Posterior cingulate gyrus (tissue), 11 donors: ENCODE measurements at places on chromosomes 16 and 17.

DNA sequence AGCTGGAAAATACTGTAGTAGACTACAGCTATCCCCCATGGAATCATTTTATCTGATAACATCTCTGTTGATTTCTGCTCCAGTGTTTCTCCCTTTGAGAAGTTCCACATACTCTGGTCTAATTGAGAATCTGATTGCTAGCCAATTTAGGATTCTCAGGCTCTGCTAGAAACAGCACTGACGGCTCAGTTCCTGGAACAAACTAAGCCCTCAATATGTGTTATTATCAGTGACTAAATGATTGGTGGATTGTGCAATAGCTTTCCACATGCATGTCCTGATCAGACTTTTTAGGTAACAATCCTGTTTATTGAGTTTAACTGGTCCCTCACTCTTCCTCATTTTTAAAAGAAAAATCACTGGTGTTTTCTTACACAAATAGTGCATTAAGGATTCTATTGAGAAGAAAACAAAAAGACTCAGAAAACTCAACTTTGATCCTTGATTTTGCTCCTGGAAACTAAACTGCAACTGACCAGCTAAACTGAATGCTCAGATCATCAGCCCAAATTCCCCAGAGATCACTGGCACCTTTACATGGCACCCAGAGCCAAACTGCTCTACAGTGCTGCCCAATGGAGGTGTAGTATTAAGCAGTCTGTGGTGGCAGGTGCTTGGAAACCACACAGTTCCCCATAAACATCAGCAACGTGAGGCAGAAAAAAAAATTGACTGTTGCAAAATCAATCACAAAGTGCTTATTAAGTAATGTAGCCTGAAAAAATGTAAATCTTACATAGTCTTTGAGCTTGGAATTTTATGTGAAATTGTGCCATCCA is 423.7 kb downstream of the TOX3 start:
- DNase-seq: no peak

GRCh38 chr17:48586355-48587258 is 3.4 kb downstream of the HOXB3 start:
- no peak for DNase-seq

DNA sequence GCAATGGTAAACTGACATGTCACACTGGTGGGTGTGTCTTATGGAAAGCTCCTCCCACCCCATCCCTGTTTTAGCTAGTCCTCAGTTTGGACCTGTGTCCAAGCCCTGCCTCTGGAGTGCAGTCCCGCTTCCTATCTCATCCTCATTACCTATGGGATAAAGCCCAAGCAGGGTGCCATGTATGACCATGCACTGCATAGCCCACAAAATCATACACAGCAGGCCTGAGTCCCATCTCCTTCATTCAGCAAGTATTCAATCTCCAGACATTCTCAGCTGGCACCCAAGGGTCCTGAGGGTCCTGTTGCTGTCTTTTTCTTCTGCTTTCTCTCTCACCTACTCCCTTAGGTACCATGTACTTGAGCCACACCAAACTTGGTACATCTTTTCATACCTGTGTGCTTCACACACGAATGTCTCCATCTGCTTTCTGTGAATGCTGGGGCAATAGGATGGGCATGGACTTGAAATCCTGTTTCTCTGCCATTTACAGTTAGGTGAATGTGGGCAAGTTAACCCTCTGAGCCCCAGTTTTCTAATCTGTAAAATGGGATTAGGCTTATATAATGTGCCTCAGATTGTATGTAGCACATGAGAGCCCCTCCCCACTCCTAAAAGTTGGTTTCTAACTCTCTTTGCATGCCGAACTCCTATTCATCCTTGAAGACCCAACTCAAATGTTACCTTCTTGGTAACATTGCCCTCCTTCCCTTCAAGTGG is 28.5 kb downstream of the TNS4 start:
- DNase-seq: no peak

DNA sequence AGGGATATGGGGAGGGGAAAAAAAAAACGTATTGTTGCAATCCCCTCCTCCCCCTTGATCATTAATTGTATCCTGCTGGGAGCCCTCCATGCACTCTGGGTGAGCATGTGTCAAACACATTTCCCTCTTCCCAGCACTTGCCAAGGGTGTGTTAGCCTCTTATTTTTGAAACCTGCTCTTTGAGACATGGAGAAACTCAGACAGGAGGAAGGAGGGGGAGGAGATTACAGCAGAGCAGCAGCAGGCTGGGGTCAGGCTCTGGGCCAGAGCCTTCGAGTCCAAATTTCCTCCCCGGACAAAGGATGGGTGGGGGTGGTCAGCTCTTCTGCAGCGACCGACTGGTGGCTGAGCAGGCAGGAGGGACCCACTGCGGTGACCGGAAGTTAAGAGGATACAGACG is 64.7 kb downstream of the SOX9 start:
- DNase-seq: no peak

DNA sequence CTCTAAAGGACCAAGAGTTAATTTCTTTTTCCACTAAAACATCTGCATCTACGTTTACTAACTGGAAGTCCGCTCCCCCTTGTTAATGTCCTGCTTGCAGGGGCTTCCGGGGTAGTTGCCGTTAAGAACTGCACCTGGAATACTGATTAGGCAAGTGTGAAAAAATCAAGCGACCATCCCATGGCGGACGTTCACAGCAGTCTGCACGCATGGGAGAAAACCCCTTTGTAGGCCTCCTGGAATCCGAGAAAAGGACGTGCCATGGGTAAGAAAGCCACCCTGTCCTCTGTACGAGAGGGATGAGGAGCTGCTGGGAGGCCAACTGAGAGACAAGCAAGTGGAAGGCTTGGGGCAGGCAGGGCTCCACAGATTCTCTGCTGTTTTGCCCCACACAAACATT is 14.9 kb downstream of the SNN start:
- DNase-seq: no peak

GRCh38 chr16:67551972-67552371 is 10.4 kb upstream of the CTCF start:
- DNase-seq: no peak

GRCh38 chr17:34055606-34056005 is 199.5 kb upstream of the CCL2 start:
- no peak for DNase-seq

- no peak for DNase-seq
These were observed 56.0 kb downstream of the ZFPM1 start for GRCh38 chr16:88508868-88509748.

DNA sequence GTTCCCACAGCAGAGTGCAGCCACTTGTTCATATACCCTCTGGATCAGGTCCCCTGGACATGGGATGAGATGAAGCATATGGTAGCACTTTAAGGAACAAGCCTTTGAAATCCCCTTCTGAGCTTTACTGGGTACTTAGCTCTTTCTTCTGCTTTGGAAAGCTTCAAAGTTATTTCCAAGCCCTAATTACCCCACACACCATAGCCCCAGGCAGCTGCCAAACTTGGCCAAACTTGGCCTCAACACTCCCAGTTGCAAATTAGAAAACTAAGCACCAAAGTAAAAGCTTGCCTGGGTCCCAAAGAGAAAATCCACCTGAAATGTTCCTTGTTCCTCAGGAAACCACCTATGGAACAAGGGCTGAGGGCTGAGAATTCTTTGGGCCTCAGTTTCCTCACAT is 15.7 kb upstream of the MT4 start:
- DNase-seq: no peak

DNA sequence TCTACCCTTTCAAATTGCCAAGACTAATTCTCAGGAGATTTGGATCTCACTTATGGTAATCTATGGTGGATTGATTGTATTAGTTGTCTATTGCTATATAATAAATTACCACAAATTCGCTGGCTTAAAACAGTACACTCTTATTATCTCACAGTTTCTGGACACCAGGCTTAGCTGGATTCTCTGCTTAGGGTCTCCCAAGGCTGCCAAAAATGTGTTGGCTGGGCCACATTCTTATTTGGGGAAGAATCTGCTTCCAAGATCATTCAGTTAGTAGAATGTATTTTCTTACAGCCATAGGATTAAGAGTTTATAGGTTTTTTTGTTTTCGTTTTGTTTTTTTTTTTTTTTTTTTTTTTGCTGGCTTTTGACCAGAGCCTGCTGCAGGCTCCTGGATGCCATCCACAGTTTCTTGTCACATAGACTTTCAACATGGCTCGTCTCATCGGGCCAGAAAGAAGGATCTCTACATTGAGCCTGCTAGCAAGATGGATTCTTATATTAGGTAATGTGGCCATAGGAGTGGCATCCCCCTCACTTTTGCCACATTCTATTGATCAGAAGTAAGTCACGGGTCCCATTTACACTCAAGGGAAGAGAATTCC is 415.3 kb downstream of the KIF2B start:
- DNase-seq: no peak

GRCh38 chr17:65533852-65534457 is 27.5 kb downstream of the AXIN2 start:
- DNase-seq: no peak

- DNase-seq: no peak
These were observed 10.5 kb upstream of the MTSS2 start for GRCh38 chr16:70696355-70696754.

- no peak for DNase-seq
These were observed 93.3 kb downstream of the CMC2 start for GRCh38 chr16:80913397-80913796.

DNA sequence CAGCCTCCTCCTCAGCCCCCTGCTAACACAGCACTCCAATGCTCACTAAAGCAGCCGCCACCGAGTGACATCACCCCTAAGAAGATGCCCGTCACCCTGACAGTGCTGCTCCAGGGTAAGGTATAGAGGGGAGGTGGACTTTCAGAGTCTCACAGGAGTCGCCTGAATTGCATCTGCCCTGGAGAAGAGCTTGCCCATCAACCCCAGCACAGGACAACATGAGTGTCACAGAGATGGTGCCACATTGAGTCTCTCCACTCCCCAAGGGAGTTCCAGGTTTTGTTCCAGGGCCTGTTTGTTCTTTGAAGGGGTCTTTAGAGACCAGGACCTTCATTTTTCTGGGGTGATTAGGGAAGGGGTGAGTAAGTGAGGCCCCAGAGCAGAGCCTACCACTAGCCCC is 2.2 kb upstream of the P2RX5 start:
- peak; percentile 9 for DNase-seq

- no peak for DNase-seq
These were observed 12.3 kb upstream of the RAI1 start for GRCh38 chr17:17668775-17669579.

- no peak for DNase-seq
These were observed 429 bp downstream of the OR2C1 start for GRCh38 chr16:3356118-3356517.

- DNase-seq: no peak
These were observed 722 bp downstream of the RASL10B start for GRCh38 chr17:35731917-35732805.

- DNase-seq: no peak
These were observed 37.6 kb downstream of the ZNF750 start for GRCh38 chr17:82802075-82802780.

DNA sequence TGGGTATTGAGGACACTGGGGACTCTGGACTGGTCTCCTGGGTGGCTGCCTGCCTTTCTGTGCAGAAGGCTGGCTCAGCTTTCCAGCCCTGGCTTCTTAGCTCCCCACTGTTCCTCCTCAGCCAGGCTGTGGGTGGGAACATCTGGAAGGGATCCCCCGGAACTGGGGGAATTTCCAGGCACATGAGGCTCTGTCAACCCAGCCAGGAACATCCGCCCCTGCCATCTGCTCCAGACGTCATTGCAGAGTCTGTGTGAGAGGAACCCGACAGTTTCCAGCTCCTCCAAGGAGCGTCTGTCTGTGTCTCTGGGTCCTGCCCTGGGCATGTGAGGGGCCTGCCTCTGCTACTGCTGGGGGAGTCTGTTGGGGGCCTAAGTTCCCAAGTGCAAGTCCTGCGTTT is 36.2 kb upstream of the CRHR1 start:
- DNase-seq: peak; percentile 24

GRCh38 chr16:81864646-81865382 is 85.7 kb downstream of the PLCG2 start:
- no peak for DNase-seq

DNA sequence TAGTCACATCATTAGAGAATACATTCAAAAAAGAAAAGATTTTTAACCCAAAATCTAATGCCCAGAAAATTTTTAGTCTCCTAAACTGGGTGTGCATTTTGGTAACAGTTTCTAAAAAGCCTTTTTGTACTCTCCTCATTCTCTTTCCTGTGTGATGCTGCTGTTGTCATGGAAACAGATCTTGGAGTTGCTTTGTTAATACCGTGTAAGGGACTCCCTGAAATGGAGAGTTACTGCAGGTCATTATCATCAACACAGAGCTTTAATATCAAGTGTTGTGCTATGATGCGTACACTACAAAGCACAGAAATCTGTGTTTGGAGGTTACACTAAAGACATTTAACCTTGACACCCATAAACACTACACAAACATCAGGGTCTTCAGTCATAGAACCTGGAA is 216.3 kb downstream of the PRKCA start:
- no peak for DNase-seq
